ENCODE measurements at places on chromosomes 7 and 10.

GRCh38 chr7:137961200-137962177 lies 40.4 kb downstream of the CREB3L2 start:
- DNase-seq, result no peak

DNA sequence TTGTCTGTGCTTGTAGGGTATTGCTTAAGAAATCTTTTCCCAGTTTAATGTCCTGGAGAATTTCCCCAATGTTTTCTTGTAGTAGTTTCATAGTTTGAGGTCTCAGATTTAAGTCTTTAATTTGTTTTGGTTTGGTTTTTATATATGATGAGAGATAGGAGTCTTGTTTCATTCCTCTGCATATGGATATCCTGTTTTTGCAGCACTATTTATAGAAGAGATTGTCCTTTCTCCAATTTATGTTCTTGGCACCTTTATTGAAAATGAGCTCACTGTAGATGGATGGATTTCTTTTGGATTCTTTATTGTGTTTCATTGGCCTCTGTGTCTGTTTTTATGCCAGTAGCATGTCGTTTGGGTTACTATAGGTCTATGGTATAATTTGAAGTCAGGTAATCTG lies 20.2 kb downstream of the ADIRF start:
- no peak for DNase-seq

DNA sequence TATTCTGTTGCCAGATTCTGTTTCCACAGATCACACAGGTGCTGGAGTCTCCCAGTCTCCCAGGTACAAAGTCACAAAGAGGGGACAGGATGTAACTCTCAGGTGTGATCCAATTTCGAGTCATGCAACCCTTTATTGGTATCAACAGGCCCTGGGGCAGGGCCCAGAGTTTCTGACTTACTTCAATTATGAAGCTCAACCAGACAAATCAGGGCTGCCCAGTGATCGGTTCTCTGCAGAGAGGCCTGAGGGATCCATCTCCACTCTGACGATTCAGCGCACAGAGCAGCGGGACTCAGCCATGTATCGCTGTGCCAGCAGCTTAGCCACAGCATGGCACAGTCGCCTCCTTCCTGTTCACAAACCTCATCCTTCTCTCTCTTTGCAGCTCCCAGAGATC lies 237.5 kb upstream of the PRSS1 start:
- DNase-seq, result no peak

- no peak for DNase-seq
Measured at GRCh38 chr10:105056413-105056812, 415.3 kb downstream of the SORCS3 start.

DNA sequence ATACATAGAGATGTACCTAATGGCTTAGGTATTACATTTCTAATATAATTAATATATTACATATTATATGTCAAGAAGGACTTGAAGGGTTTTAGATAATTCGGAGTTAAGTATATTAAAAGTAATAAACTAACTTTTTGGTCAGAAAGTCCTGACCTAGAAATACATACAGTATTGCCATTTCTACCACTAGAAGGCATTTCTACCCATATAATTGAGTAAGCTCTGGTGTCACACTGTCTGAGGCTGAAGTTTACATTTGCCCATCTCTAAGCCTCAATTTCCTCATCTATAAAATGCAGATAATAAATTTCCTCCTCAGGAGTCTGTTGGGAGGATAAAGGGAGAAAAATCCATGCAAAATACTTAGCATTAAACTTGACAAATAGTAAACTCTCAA lies 7.1 kb downstream of the FKBP14 start:
- DNase-seq, result no peak

- no peak for DNase-seq
Measured at GRCh38 chr7:87129848-87130247, 22.4 kb upstream of the DMTF1 start.

- no peak for DNase-seq
Measured at GRCh38 chr7:109206196-109206595, 636.5 kb downstream of the DNAJB9 start.
